ENCODE measurements at places on chromosomes 2 and 18.
A peak's percentile ranks its signal among the peaks of the same experiment; 100 is the strongest.

GRCh38 chr2:128770143-128771085 is 451.7 kb upstream of the HS6ST1 start:
- DNase-seq = no peak

- DNase-seq = no peak
These were observed 56.8 kb upstream of the DNMT3A start for GRCh38 chr2:25398534-25398933.

DNA sequence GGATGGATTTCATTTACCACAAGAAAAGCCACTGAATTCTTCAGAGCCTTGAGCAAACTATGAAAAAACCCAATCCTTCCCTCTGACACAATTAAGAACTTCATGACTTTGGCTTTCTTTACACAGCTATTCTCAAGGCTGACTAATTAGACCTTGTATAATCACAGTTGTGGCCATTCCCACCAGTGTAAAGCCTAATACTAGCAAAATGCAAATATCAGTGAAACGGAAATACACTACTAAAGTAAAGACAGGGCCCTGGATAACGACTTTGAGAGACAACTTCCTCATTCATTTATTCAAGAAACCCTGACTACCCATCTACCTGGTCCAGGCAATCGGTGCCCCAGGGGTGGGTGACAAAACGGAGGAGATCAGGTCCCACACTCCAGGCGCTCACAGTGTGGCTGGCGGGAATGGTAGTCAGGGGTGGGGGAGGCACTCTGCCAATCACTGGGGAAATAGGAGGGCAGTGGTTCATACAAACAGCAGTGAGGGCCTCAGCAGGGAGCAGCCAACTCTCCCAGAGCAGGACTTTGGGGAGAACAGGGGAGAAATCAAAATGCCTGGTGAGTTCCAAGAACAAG is 28.1 kb downstream of the TMEM163 start:
- no peak for DNase-seq

- no peak for DNase-seq
These were observed 91.3 kb upstream of the COPS8 start for GRCh38 chr2:236994361-236994760.

DNA sequence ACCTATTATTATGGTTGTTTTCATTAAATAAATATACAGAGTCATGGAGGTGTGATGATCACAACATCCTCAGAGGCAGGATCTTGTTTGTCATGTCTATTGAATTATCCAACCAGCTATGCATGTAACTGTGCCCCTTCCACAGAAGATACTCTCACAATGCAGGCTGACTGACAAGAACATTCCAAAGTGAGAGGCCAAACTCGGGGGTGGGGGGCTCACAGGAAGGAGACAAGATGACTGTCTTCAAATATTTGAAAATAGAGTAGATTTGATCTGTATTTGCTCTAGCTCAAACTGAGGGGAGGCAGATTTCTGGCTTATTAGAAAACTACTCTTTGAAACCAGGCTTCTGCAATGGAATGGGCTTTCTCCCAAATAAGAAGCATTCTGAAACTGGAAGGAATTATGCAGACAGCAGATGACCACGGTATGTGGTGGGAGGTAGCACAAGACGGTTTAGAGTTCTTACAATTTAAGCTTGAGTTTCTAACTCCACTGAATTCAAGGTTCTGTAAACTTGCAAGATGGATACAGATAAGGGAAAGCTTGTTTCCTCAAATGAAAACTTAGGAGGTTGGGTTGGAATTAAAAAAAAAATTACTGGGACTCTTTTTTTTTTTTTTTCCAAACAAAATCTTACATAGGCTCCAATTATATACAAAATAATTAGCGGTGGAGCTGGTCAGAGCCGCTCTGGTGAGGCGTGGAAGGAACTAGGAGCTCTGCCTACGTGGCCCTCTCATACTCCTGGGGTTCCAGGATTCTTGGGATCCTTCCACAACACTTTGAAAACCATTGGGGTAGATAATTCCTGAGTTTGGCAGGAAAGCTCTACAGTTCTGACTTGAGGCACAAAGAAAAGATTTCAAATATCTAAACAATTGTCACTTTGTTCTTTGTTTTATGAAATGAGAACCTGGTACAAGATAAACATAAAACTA is 79.3 kb downstream of the PLA2R1 start:
- DNase-seq = no peak

DNA sequence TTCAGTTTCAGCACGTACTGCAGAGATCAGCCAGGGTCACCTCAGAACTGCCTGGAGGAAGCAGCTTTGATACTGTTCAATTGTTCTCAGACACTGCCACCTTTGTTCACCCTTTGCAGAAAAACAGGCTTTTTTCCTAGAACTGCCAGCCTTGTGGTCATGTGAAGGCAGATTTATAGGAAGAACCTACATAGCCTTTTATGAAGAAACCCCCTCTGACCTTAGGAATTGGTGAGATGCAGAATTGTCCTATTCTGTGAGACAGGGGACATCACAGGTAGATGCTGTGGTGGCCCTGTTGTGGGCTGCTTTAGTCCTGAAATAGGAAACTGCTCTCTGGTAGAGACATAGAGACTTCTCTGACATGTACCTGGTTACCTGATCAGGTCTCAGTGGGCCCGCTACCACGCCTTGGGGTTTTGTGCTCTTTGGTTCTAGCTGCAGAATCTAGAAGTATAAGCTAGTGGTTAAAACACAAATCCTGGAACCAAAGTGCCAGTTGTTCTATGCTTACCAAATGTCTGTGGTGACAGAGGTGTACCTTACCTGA is 206.6 kb downstream of the AGPS start:
- no peak for DNase-seq

DNA sequence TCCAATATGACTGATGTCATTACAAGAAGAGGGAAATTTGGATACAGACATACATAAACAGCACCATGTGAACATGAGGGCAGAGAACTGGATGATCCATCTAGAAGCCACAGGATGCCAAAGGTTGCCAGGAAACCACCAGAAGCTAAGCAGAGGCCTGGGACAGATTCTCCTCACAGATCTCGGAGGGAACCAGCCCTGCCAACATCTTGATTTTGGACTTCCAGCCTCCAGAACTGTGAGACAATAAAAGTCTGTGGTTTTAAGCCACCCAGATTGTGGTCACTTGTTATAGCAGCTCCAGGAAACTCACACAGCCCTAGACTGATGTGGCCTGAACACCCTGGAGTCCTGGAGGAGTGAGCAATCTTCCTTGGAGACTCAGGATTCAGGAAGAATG is 351.6 kb downstream of the EIPR1 start:
- no peak for DNase-seq

DNA sequence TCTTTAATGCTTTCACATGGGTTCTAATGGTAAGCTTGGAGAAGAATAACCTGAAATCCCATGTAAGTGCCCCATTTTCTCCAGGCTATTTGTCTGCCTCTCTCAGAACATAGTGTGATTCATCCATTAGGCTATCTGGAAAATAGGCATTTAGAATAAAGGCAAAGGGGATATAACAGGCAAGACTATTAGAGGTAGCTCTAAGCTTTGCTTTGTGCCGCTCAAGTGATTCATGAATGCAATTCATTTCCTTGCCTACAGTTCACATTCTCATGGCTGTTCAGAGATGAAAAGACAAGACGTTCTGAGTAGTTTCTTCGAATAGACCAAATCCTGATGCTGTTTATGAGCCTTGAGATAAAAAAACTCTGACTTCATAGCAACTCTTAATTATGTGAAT is 101.7 kb downstream of the ANKRD44 start:
- DNase-seq = no peak

- no peak for DNase-seq
These were observed 4.9 kb downstream of the NPAS2 start for GRCh38 chr2:100824842-100825241.

DNA sequence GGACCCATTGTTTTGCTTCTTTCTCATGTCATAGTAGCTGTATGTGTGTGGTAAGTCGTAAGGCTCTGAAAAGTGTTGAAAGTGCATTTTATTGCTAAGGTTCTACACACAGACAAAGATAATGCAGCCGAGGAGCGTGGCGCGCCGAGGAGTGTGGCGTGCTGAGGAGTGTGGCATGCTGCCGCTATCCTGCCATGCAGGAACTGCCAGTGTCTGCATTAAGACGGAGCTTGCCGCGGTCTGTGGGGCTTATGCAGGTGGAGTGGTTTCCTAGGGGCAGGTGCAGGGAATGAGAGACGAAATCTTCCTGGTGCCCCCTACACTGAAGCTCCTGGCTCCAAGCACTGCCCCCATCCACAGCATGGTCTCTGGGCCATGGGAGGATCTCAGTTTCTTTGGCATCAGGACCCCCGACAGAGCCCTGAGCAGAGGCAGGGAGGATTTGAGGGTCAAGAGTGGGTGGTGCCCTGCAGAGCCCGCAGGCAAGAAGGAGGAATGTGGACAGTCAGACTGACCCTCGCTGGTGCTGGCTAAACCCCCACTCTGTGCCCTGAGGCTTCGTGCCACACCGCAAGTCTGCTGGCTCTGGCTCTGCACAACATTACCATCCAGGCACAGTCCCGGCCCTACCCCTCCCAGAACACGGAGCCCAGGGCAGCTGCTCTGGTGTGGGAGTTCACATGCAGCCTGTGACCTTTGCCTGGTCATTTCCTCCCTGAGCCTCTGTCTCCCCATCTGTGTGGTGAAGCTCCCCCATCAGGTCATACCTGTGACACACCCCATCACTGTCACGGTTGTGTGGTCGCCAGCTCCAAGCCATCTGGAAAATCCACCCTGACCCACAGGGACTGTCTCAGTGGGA is 3.2 kb downstream of the SNED1 start:
- peak; percentile 41 for DNase-seq
